Iris pigment epithelial cell (primary cell): ENCODE measurements at places on chromosomes 5 and 9.

DNA sequence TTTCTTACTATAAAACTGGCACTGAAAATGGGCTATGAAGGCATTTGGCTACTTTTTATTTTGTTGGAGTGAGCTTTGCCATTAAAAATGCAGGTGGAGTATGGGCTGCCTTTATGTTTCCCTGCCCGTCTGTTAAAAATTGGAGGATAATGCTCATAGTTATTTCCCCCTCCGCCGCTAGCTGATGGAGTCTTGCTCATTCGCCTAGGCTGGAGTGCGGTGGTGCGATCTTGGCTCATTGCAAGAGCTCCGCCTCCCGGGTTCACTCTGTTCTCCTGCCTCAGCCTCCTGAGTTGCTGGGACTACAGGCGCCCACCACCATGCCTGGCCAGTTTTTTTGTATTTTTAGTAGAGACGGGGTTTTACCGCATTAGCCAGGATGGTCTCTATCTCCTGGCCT lies 8.6 kb downstream of the G3BP1 start:
- DNase-seq: no peak

- peak; percentile 10 for DNase-seq
Observed at GRCh38 chr5:42621662-42622061, 135.0 kb upstream of the CCDC152 start.

DNA sequence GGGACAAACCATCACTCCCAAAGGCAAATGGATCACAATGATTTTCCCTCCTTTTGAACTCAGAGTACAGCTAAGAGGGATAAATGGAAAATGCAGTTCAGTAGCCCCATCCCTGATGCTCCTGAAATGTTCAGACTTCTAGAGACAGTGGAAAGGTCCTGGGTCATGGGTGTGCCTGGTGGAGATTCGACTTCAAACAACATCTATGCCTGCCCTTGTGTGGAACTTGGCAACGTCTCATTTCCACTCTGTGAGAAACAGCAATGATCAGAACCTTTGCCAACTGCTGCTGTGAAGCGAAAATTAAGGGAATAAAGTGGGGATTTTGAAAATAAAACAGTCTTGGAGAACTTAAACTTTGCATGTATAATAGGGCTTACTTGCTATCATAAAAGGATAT lies 778.1 kb downstream of the SEMA5A start:
- no peak for DNase-seq

DNA sequence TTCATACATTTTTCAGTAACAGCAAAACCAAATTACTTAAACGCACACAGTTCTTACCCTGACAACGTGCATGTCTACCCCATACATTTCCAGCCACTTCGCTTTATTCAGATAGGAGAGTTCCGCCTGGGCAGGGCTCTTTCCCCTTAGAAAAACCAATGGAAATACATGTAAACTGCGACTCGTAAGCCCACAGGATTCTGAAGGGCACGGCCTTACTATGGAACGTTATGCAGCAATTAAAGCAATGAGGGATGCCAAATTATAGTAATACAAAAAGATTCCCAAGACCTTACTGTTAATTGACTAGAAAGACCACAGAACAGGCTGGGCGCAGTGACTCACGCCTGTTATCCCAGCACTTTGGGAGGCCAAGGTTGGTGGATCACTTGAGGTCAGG lies 64.5 kb downstream of the EPB41L4B start:
- DNase-seq: peak; percentile 17

GRCh38 chr5:55421074-55421529 lies 113.3 kb downstream of the MTREX start:
- peak; percentile 46 for DNase-seq
